ENCODE measurements at places on chromosomes 2 and 18.

- DNase-seq = no peak
Measured at GRCh38 chr2:102473631-102474030, 605 bp downstream of the SLC9A4 start.

DNA sequence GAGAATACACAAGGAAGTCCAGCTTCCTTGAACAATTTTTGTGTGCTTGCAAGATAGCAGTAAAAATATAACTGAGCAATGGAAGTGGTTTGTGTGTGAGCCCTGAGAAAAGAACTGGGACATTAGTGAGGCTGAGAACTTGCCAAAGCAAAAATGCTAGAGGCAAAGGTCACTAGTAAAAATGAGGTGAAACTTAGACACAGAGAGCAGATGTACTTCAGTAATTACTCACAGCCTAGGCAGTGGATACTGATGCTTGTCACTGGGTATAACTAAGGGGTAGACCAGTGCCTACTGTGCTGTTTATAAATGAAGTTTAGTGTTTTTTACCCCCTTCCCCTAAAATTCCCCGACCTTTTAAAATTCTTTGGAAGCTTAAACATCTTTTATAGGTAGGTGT, 450.1 kb downstream of the LPIN1 start:
- DNase-seq = no peak

DNA sequence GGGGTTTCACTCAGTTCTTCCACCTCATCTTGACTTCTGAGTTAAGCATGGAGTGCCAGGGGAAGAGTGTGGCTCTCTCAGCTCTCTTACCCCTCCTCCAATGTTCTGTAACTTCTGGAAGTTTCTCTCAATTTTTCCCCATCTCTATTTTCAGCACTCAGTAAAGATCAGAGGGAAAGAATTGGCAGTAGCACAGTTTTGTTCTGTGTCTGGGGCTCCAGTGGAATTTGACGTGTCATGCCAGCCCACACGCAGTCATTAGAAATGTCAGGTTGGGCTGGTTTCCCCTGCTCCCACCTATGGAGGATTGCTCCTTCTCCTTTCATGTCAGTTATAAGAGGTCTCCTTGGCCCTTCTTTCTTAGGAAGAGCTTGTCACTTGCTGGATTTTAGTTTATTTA, 104.6 kb upstream of the COL3A1 start:
- DNase-seq = no peak

- no peak for DNase-seq
Measured at GRCh38 chr2:118449401-118449800, 361.1 kb downstream of the INSIG2 start.

DNA sequence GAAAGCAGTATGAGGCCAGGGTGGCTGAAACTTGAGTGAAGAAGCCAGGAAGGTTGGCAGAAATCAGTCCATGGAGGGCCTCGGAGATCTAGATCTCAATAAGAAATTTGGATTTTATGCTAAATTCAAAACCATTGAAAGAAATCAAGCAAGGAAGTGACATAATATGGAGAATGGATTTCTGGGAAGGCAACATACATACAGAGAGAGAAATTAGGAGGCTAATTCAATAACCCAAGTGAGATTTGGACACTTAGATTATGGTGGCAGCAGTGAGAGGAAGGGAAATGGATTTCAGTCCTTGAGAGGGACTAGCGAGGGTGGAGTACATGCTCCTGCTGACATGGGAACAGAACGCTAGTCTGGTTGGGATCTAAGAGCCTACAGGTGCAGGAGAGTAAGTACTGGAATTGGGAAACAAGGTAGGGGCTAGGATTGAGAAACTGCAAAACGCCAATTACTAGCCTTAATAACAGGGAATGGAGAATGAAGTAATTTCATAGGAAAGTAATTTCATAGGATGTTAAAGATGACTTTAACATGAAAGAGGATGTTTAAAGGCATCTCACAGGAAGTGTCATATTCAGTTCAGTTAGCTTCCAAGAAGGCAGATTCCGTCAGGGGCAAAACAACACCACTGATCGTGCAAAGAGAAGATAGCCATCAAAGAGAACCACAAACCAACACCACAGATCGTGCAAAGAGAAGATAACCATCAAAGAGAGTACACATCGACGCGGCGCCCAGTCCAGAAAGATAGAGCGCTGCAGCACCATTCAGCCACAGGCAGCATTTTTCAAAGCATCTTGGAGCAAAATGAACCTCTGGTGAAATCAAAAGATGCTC, 27.2 kb downstream of the CDKL4 start:
- DNase-seq = no peak

- DNase-seq = peak; percentile 21
Measured at GRCh38 chr2:100321866-100322820, at the start of gene LONRF2. Gene LONRF2, minus strand, starts transcription at chr2:100322501. Its CDS starts 408 bp downstream, at chr2:100322093.

DNA sequence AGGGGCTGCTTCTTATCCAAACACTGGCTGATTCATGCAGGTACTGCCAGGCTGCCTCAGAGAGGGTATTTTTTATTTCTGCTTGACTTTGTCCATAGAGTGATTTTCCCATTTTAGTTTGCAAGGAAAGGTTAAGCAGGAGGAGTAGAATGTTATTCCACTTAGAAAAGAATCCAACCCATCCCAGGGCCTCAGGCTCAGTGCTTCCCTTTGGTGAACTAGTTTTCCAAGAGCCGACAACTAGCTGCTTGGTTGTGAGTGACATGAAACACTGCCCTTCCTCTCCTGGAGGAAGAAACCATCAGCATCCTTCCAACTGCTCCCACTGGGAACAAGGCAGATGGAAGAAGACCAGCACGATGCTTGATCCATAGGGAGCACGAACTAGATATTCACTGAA, 58.5 kb downstream of the BCL2 start:
- no peak for DNase-seq

DNA sequence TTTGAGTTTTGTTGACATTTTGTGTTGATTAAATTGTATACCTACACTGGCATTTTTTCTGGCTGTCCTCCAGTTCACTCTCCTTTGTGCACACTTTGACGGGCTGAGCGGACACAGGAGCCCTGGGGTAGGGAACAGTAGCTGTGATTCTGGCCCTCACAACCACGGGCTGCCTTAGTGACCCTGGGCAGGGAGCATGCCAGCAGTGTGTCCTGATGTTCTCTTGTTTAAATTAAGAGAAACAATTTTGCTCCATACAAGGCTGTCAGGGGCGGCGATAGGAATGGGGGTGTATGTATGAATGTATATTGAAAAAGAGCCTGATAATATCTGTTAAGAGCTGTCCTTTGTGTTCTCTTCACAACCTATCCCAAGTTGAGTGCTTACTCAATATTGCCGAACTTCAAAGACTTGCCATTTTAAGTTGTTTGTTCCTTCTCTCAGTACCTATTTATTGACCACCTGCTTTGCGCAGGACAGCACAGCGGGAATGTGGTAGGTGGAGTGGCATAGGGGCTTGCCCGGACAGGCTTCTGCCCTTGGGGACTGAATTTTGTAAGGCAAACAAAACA, 103.7 kb upstream of the EML6 start:
- no peak for DNase-seq

GRCh38 chr2:29240601-29241000, 125.4 kb downstream of the CLIP4 start:
- no peak for DNase-seq

GRCh38 chr2:231489990-231490389, 25.7 kb upstream of the NCL start:
- no peak for DNase-seq

DNA sequence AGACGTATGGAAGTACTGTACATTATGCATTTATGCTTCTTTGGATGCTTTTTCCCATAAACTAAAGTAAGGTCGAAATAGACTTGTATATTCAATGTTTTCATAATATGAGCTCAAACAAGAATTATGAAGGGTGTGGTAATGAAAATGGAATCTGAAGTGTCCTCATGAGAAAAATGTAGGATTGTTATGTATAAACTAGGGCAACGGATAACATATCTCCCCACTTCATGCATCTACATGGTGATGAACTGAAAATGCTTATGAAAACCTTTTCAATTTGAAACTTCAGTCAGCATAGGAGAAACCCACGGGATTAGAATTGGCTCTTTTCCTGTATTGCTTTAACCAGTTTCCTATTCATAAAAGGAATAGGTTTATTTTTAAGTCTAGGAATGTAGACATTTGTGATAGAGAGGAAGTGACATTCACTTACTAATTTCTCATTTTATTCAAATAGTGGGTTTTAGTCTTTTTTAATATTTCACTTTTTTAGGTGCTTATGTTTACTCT, 608.2 kb upstream of the GCFC2 start:
- no peak for DNase-seq

DNA sequence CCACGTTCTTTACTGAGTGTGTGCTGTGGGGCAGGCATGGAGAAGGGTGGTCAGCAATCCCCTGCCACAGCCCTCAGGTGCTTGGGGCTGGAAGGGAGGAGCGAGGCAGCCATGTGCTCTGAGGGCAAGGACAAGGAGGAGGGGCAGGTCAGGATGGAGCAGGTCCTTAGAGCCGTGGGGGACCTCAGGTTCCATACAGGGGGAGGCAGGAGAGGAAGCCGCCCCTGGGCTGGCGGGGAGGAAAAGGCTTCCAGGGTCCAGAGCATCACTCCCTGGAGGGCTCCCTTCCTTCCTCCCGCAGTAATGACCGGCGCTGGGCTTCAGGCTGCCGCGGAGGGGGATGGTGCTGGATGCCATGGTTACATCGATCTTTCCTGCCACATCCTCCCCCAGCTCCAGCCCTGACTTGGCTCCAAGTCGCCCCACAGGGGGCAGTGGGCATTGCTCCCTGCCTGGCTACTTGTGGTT, 6.6 kb downstream of the GAREM2 start:
- no peak for DNase-seq

DNA sequence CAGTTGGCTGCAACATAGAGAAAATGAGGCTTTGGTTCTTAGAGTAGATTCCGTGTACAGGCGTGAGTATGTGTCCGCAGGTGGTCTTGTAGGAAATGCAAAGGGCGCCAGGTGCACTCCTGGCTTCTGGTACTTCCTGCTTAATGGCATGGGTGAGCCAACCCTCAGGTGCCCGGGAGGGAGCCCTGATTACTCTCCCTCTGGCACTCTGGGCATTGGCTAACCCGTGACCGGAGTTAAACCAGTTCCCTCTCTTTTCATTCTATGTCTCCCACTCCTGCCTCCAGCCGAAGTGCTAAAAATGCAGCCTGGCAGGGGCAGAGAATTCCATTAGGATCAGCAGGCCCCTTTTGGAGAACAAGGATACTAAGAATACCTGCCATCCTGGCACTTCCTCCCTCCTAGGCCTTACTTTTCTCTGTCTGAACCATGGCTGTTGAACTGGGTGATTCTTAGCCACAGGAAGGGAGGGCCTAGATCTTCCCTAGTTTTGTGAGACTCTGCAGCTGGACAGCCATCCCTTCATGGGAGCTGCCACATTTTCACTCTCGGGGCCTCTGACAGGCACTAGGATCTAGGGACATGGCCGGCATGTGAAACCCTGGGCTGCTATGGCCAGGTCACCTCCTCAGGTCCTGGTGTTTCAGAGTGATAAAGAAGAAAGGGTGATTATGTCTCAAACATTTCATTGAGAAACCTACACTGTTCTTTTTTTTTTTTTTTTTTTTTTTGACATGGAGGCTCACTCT, 6.5 kb downstream of the MERTK start:
- DNase-seq = no peak

DNA sequence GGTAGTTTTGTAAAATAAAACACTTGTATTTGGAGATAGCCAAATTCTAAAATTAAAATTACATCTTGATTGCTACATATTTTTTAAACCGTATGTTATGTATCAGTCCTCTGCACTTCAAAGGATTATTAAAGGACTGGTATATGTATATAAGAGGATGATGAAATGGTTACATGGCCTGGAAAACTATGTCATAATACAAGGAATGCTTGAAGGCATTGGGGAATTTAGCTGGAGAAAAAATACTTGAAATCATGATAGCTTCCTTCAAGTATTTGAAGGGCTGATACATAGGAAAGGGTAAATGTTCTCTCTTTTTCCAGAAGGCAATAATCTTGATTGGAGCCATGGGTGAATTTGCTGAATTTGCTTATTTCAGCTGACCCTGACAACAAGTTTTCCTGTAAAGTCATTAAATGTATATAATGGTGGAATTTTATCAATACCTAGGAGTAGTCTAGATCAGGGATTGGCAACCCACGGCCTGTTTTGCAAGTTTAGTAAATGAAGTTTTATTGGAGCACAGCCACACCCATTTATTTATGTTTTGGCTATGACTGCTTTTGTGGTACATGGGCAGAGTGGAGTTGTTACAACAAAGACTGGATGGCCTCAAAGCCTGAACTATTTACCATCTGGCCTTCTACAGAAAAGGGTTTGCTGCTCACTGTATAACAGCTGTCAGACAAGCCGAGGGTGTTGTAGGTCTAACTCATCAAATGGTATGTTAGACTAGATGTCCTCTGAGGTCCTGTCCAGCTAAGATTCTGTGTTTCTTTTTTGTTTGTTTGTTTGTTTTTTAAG, 34.4 kb downstream of the ACYP2 start:
- no peak for DNase-seq

GRCh38 chr2:83459456-83459855, 999.6 kb downstream of the SUCLG1 start:
- no peak for DNase-seq

- DNase-seq = no peak
Measured at GRCh38 chr2:114527330-114527983, 85.0 kb downstream of the DPP10 start.

DNA sequence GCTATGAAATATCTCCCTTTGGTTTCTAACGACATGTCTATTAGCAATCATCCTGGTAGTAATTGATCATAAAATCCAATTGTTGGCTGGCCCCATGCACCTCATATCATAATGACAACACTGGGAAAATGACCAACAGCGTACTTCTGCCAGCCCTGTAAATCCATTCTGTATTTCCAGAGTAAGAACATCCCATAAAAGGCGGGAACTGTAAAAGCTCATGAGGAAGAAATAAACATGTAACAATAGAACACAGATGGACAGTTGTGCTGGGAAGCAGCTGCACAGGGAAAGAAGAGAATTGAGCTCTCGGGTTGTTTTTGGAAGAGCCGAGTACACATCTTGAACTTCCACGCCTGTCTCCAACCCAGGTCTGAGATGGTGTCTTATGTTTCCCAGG, 218.7 kb downstream of the CMPK2 start:
- no peak for DNase-seq

GRCh38 chr18:68604256-68604655, 110.7 kb downstream of the TMX3 start:
- no peak for DNase-seq

GRCh38 chr18:23207191-23207955, 72.1 kb downstream of the CABLES1 start:
- DNase-seq = no peak

GRCh38 chr2:216012133-216012829, 1.1 kb downstream of the MREG start:
- no peak for DNase-seq

GRCh38 chr18:79659733-79660132, 19.9 kb upstream of the CTDP1 start:
- no peak for DNase-seq

Data from nucleus accumbens (tissue), 56 donors.